ENCODE measurements at places on chromosomes 3 and 15.
A peak's percentile ranks its signal among the peaks of the same experiment; 100 is the strongest.

DNA sequence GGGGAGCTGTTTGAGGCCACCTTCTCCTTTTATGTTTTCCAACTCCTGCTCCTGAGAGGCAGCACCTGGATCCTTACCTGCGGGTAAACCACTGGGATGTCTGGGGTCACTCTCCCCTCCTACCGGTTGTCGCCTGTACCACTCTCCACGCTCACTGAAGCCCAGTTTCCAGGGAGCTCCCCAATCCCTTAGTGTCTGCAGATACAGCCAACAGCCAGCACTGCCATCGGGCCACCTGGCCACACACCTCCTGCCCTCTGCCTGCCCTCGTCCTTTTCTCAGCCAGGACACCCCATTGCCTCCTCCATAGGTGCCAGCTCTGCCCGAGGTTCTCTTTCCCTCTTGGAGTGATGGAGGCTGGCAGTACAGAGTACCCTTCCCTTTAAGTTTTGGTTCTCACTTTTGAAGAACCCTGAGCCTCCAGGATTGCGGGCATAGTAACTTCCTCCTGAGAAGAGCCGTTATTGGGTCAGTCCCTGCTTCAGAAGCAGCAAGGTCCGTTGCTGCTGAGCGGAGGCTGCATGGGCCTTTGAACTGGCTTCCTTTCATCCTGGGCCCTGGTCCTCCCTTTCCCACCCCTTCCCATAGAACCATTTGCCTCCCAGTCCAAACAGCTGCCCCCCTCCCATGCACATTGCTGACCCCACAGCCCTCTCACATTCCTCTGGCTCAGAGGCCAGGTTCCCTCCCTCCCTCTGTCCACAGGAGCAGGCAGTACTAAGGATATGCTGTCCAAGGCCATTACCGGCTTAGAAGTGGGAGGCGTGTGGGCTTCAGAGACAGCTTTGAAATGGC is 30.9 kb downstream of the ARNT2 start:
- DNase-seq: no peak

DNA sequence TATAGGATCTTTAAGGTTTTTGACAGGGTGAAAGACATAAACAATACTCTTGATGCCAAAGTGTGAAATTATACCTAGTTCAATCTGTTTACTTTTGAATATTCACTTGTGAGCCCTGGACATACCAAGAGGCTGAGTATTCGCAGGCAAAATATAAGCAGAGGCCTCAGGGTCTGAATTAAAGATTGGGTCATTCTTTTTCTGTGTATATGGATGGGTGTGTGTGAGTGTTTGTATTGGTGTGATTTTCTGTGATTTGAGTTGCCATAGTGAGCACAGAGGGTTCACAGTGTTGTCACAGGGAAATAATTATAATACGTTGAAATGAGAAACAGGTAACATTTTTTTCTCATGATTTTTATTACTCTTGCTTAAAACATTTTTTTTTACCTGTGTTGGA is 770.7 kb upstream of the ALCAM start:
- DNase-seq: no peak

- DNase-seq: no peak
These were observed 146.3 kb downstream of the TMCO5A start for GRCh38 chr15:38080651-38081275.

- DNase-seq: no peak
These were observed 254.5 kb upstream of the CFAP20DC start for GRCh38 chr3:59304296-59304695.

DNA sequence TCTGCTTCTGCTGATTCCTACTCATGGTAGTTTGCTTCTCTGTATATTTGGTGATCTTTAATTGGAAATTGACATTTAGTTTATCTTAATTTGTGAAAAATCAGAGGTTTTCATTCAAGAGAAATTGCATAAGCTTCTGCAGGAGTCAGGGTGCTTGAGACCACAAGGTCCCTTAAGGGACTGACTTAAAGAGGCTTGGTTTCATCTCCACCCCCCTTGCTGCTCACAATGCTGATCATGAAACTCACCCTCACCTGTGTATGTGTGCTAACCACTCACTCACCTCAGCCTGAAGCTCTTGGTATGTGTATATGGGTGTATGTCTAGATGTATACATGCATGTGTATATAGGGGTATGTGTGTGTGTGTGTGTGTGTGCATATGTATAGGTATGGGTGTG is 11.4 kb downstream of the PGPEP1L start:
- no peak for DNase-seq

- no peak for DNase-seq
These were observed 44.4 kb downstream of the GAP43 start for GRCh38 chr3:115667738-115668065.

DNA sequence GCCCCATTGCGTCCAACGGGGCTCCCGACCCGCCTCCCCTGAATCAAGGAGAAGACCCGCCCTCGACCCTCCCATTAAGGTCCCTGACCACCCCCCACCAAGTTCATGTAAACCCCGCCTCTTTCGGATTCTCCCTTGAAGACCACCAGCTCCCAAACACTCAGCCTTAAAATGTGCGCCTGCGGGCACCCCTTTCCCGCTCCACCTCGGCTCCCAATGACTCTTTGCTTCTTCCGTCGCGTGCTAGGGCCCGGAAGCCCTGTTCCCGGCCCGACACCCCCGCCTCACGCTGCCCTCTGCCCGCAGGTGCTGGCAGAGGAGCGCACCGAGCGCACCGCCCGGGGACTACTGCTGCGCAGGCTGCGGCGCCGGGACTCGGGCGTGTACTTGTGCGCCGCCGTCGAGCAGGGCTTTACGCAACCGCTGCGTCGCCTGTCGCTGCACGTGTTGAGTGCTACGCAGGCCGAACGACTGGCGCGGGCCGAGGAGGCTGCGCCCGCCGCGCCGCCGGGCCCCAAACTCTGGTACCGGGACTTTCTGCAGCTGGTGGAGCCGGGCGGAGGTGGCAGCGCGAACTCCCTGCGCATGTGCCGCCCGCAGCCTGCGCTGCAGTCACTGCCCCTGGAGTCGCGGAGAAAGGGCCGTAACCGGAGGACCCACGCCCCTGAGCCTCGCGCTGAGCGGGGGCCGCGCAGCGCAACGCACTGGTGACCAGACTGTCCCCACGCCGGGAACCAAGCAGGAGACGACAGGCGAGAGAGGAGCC is 2.7 kb upstream of the LSMEM2 start:
- DNase-seq: no peak

GRCh38 chr3:78129707-78130106 is 1089.8 kb downstream of the ROBO2 start:
- no peak for DNase-seq

DNA sequence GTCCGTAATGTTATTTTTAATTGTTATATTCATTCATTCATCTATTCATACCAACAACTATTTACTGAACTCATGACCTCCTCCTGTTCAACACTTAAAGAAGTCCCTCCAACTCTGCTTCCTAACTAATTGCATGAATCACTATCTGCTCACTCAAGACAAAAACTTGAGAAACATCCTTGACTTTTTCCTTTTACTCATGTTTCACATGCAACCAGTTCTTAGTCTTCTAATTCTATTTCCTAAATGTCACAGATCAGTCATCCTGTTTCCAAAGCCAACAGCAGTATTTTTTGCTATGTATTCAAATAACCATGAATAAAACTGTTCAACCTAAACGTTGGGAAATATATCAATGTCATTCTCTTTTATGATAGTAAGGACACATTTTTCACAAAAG is 124.6 kb upstream of the GBE1 start:
- peak; percentile 13 for DNase-seq

DNA sequence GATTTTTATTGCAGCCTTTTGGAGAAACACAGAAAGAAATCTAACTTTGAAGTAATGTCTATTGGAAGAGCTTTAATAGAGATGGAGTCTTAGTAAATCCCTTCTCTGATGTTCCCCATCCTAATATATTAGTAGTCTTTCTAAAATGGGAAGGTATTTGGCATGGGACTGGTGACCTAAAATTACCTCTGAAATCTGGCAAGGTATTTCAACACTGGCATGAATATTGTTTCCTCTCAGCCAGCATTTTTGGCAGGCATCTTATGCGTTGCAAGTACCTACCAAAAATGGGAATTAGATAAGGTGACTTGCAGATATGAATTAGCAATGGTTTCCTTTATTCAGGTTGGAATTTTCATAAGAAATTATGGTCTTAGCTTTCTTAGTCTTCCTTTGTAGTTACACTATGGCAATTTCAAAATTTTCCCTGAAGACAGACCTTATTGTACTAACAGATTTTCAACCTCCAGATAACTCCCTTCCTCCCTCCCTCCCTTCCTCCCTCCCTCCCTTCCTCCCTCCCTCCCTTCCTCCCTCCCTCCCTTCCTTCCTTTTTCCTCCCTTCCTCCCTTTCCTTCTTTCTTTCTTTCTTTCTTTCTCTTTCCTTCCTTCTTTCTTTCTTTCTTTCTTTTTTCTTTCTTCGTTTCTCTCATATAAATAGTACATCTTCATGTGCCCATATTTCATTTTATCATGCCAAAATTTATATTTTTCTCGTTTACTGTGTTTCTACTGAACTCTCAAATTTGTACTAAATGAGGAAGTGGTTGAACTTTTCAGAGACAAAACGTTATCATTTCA is 168.2 kb upstream of the KCNMB2 start:
- DNase-seq: no peak

DNA sequence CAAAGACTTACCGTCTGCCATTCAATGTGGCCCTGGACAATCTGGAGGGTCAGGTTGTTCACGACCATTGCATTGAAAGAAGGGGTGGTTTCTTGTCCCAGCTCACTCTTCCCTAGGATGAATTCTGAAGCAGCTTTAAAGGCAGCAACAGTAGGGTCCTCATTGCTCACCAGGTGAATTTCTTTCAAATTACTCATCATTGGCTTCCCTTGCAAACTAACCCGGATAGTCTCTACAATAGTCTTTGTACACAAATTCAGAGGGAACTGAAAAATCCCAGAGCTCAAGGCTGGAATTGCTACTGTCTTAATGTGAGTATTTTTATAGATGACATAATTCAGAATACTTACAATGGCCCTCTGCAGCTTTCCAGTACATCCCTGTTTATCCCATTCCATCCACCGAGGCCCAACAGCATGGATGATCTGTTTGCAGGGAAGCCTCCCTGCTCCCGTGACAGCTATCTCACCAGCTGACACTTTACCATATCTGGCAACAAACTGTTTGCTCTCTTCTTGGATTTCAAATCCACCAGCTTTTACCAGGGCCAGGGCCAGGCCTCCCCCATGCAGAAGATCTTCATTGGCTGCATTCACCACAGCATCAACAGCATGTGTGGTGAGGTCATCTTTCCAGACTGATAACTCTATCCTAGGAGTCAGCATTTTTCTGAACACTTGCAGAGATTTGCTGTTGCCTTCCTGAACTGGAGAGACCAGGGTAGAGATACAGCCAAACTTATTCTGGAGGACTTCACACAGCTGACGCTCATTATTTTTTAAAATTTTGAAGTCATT is 8.6 kb downstream of the PARP9 start:
- DNase-seq: peak; percentile 11

DNA sequence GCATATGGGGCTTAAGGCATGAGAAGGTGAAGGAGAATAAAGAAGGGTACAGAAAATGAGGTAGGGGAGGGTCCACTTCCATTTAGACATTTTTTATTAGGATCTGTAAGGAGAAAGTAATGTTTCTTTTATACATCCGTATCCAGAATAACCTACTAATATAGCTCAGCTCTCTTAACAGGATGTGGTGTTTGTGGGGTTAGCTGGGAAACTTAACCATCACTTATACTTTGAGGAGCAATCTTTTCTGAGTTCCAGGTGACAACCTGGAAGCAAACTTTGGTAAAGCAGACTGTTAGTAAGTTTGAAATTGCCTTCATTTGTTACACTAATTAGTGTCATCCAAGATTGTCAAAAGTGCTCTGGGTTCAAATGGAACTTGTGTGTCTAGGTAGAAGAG is 36.6 kb downstream of the BUB1B start:
- no peak for DNase-seq

DNA sequence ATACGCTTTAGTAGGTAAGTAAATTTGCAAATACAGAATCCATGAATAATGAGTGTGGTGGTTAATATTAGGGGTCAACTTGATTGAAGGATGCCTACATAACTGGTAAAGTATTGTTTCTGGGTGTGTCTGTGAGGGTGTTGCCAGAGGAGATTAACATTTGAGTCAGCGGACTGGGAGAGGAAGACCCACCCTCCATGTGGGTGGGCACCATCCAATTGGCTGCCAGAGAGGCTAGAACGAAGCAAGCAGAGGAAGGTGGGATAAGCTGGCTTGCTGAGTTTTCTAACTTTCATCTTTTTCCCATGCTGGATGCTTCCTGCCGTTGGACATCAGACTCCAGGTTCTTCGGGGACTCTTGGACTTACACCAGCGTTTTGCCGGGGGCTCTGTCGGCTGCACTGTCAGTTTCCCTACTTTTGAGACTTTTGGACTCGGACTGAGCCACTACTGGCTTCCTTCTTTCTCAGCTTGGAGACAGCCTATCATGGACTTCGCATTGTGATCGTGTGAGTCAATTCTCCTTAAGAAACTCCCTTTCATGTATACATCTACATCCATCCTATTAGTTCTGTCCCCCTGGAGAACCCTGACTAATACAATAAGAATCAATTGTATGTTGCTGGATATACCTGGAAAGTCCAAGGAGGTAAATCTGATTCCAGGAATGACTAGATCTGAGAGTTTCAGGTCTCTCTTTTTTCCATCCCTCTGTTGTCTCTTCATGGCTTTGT is 25.8 kb upstream of the NEDD4 start:
- DNase-seq: no peak

- DNase-seq: peak; percentile 93
These were observed 2.3 kb upstream of the SLC2A2 start for GRCh38 chr3:171028779-171029232.

DNA sequence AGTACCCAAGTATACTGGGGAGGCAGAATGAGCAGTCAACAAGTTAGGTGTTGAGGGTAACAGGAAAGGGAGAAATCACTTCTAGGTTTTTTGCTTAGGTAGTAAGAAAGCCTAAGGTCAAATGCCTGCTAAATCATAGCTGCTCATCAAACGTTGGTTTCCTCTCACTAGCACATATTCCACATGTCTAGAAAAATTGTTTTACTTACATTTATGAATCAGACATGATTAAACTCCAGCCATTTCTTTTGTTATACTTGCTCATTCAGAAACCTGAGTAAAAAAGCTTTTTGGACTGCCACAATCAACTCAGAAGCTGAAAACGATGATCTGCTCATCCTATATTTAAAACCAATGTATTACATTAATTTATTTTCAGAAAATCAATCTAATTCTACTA is 40.2 kb downstream of the SLC9A9 start:
- no peak for DNase-seq

DNA sequence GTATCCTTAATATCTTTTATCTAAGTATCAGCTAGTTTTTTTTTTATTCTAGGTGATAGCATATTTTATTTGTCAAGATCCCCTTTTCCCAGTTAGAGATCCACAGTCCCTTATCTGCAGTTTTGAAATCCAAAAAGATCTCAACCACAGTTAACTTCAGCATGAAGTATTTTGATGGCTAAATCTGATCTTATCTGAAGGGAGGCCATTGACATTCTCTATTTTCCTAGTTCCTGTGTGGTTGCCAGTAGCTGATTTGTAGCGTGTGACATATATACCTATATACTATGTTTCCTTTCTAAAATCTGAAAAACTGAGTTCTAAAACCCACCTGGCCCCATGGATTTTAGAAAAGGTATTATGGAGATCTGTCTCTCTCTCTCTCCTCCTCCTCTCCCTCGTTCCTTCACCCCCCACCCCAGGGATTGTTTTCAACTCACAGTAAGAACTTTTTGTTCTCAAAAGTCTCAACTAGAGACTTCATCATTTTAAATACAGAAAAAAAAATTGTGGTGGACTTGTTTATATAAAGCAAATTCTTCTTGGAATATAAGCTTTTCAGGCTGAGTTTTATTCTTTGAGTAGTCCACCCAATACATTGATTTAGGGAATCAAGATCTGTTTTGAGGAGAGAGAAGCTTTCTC is 12.3 kb downstream of the TCF12 start:
- no peak for DNase-seq

- no peak for DNase-seq
These were observed 55.0 kb downstream of the SETD5 start for GRCh38 chr3:9452417-9452816.

- DNase-seq: no peak
These were observed 812 bp downstream of the TEX55 start for GRCh38 chr3:119146578-119147375.

All from fibroblast of skin of scalp (primary cell).